Activated CD4-positive, alpha-beta memory T cell treated with anti-CD3 and anti-CD28 coated beads, Interleukin-2, amount 10 ng/mL, durations not matched to agents 7 days and 5 days (primary cell): ENCODE measurements at places on chromosomes 3 and 15. TPM values are rescaled to one million over a fixed set of nuclear protein-coding genes. Genes with fewer than 3 reads are reported as not detected.

TRIM42 gene
- not detected for total RNA-seq

DNA sequence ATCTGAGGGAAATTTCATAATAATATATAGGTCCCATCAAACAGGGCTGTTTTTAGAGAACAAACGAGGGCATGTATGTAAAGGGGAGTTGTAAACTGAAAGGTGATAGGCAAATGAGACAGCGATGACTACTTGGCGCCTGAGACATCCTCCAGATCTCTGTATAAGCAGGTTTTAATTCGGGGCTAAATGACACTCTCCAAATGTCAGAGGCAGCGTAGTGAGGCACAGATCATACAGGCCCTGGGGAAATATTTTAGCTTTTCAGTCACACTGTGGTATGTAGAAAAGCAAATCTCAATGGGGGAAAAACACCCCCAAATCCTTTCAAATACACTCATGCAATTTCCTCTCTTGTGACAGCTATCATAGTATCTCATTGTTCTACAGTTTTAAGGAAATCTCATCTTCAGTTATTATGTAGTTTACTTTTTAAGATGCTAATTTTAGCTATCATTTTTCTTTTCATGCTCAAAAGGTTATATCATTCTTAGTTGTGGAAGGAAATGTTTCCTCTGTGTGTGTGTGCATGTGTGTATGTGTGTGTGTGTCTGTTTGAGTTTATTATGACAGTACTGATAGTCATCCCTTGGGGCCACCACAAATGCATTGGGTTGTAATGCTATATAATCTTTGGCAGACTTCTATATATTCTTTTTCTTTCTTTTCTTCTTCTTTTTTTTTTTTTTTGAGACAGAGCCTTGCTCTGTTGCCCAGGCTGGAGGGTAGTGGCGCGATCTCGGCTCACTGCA lies 1.1 kb downstream of the TPRG1 start:
- DNase-seq: no peak
- no peaks in the 10 kb centered on the region for H3K27me3 ChIP-seq
- H3K4me3 ChIP-seq: no peak overlapping the region
- H3K27ac ChIP-seq: no peak overlapping the region
- H3K36me3 ChIP-seq: no peaks in the 10 kb centered on the region
- peaks cover 2% of the 10 kb centered on the region for H3K4me1 ChIP-seq

DNA sequence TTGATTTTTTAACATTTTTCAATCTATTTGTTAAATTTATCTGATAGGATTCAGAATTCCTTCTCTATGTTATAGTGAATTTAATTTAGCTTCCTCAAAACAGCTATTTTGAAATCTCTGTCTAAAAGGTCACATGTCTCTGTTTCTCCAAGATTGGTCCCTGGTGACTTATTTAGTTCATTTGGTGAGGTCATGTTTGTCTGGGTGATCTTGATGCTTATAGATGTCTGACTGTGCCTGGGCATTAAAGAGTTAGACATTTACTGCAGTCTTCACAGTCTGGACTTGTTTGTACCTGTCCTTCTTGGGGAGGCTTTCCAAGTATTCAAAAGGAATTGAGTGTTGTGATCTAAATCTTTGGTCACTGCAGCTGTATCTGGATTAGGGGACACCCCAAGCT lies 169.5 kb upstream of the C2CD4B start:
- no peaks in the 10 kb centered on the region for H3K36me3 ChIP-seq
- no peaks in the 10 kb centered on the region for H3K4me1 ChIP-seq
- DNase-seq: no peak
- H3K27me3 ChIP-seq: peaks cover 1% of the 10 kb centered on the region
- no peak overlapping the region for H3K4me3 ChIP-seq

DNA sequence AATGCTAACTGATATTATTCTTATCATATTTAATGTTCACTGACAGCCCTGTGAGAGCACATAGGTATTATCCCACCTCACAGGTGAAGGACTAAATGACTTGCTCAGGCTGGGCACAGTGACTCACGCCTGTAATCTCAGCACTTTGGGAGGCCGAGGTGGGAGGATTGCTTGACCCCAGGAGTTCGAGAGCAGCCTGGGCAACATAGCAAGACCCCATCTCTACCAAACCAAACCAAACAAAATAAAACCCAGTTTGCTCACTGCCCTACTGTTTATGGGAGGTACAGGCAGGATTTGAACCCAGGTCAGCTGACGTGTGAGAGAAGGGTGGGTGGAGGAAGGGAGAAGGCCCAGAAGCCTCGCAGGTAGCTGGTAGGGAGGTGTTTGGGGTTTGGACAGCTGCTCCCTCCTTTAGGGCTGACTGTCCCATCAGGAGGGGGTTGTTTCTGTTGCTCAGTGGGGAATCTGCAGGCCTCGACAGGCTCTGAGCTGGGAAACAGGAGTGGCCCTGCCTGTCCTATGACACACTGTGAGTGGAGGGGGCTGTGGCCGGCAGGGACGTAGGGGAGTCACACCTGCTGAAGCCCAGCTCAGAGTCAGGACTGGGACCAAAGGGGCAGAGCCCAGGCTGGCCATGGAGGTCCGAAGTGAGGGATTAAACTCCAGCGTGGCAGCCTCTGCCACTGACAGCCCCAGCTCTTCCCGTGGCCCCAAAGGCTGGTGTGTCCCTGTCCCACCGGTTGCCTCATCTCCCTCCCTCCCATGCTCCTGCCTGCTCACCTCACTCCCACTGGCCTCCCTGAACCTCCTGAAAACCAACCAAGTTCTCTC lies 25.3 kb downstream of the BHLHE40 start:
- no peaks in the 10 kb centered on the region for H3K36me3 ChIP-seq
- no peak for DNase-seq
- no peak overlapping the region for H3K4me3 ChIP-seq
- H3K4me1 ChIP-seq: peaks cover 84% of the 10 kb centered on the region
- no peaks in the 10 kb centered on the region for H3K27me3 ChIP-seq
- H3K27ac ChIP-seq: no peak overlapping the region

- H3K27ac ChIP-seq: peak overlapping the region; percentile 97
- peaks cover 21% of the 10 kb centered on the region for H3K4me1 ChIP-seq
- DNase-seq: no peak
- peak overlapping the region; percentile 97 for H3K4me3 ChIP-seq
These were observed 452 bp downstream of the BBX start for GRCh38 chr3:107523289-107523538.

GRCh38 chr3:64903006-64903405 lies 215.2 kb upstream of the ADAMTS9 start:
- DNase-seq: no peak
- no peak overlapping the region for H3K27ac ChIP-seq
- H3K36me3 ChIP-seq: no peaks in the 10 kb centered on the region
- H3K4me3 ChIP-seq: no peak overlapping the region

GRCh38 chr15:31173790-31174450 lies 72.4 kb upstream of the TRPM1 start:
- DNase-seq: no peak
- no peak overlapping the region for H3K27ac ChIP-seq
- no peak overlapping the region for H3K4me3 ChIP-seq
- H3K36me3 ChIP-seq: no peaks in the 10 kb centered on the region
- H3K4me1 ChIP-seq: peaks cover 3% of the 10 kb centered on the region
- no peaks in the 10 kb centered on the region for H3K27me3 ChIP-seq

EPHA3 gene
- not detected for total RNA-seq

GRCh38 chr3:56915966-56916586 lies 114.3 kb upstream of the ARHGEF3 start:
- peak overlapping the region; percentile 100 for H3K27ac ChIP-seq
- no peaks in the 10 kb centered on the region for H3K27me3 ChIP-seq
- H3K4me3 ChIP-seq: peak overlapping the region; percentile 97

DNA sequence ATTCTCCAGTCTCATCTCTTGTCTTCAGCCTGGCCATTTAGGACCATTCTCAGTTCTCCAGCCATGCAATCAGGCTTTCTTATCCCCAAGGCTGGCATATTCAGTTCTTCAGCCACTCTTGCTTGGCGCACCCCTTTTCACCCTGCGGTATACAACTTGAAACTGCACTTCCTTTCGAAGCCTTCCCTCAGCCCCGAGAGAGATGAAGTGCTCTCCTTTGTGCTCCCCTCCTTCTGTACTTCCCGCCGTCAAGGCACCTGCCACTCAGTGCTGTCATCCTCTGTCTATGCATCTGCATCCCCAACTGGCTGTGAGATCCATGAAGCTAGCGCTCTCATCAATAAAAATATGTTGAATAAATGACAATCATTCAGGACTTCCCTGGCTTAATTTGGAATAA lies 45.7 kb downstream of the MORC1 start:
- H3K4me3 ChIP-seq: no peak overlapping the region
- no peaks in the 10 kb centered on the region for H3K36me3 ChIP-seq
- peaks cover 22% of the 10 kb centered on the region for H3K4me1 ChIP-seq
- no peak overlapping the region for H3K27ac ChIP-seq
- H3K27me3 ChIP-seq: peaks cover 33% of the 10 kb centered on the region

DNA sequence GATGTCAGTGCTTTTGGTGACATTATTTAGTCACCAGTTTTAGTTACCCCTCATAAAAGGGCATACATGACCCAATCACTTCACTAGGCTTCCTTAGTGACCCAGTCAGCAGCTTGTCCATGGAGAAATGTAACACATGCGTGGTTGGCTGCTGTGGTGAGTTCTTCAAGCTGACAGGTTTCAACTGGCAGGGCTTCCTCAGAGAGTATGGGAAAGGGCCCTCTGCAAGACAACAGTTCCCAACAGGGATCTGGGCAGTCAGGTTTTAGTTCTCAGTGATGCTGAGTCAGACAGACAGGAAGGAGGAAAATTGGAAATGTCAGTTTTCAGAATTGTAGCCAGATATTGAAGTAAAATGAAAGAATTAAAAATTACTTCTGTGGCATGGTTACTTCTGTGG lies 282.5 kb downstream of the TBL1XR1 start:
- no peaks in the 10 kb centered on the region for H3K4me1 ChIP-seq
- DNase-seq: no peak
- H3K27ac ChIP-seq: no peak overlapping the region

- peaks cover 2% of the 10 kb centered on the region for H3K27me3 ChIP-seq
- peak overlapping the region; percentile 48 for H3K4me3 ChIP-seq
- peak; percentile 72 for DNase-seq
- peak overlapping the region; percentile 93 for H3K27ac ChIP-seq
These were observed 44.1 kb downstream of the CPN2 start for GRCh38 chr3:194306771-194307640.

TLR9 gene
- 0.83 TPM for total RNA-seq

NME9 gene
- 0.43 TPM for total RNA-seq

FSIP1 gene
- 0.58 TPM for total RNA-seq

GRCh38 chr3:30952786-30953185 lies 58.3 kb upstream of the GADL1 start:
- H3K36me3 ChIP-seq: no peaks in the 10 kb centered on the region
- H3K27me3 ChIP-seq: no peaks in the 10 kb centered on the region
- no peak for DNase-seq
- no peak overlapping the region for H3K27ac ChIP-seq
- no peak overlapping the region for H3K4me3 ChIP-seq

AGBL1 gene
- total RNA-seq: not detected

DNA sequence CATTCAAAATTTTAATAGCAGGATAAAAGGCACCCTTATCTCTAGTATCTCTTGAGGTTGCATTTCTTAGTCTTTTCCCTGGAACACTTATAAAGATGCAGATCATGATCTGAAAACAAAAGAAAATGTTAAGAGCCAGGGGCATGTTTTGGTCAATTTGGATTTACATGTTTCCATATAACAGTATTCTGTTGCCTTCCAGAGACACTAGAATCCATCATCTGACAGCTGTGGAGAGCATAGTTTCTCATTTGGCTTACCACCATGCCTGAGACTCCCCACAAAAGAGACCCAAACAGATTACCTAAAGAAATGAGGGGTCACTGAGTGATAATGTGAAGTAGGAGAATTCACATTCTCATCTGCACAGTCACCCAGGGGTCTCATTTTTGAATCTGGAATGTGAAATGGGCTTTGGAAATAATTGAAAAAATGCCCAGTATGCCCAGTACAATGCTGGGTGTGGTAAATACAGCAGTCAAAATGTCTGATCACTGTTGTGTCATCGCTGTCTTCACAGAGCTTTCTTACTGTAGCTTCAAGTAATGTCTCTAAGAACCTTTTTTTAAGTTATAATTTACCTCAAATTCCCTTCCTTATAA lies 79.9 kb upstream of the ZBTB20 start:
- H3K4me3 ChIP-seq: no peak overlapping the region
- no peaks in the 10 kb centered on the region for H3K27me3 ChIP-seq
- no peak for DNase-seq
- H3K36me3 ChIP-seq: no peaks in the 10 kb centered on the region
- no peak overlapping the region for H3K27ac ChIP-seq
- no peaks in the 10 kb centered on the region for H3K4me1 ChIP-seq

- peaks cover 34% of the 10 kb centered on the region for H3K27me3 ChIP-seq
- DNase-seq: no peak
- no peak overlapping the region for H3K27ac ChIP-seq
- no peak overlapping the region for H3K4me3 ChIP-seq
These were observed 1.9 kb upstream of the CAMKV start for GRCh38 chr3:49871531-49872153.

- H3K4me1 ChIP-seq: no peaks in the 10 kb centered on the region
- H3K27me3 ChIP-seq: no peaks in the 10 kb centered on the region
- H3K27ac ChIP-seq: no peak overlapping the region
- no peak for DNase-seq
- H3K4me3 ChIP-seq: no peak overlapping the region
- H3K36me3 ChIP-seq: no peaks in the 10 kb centered on the region
These were observed 83.1 kb upstream of the PRR20G start for GRCh38 chr3:127370906-127371305.

DNA sequence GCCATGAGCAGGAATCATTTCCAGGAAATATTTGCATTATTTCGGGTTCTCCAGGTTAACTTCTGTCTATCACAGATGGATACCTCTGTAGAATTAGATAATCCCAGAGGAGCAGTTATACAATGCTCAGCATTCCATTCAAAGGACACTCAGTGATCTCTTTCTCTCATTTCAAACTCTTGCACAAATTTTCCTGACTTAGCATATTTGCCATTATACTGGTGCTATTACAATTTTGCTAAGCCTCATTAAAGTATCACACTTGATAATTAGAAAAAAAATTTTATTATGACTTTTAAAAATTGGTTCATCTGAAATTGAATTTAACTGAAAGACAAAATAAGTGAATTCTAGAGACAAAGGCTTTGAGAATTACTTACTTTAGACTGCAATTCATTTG lies 469.0 kb downstream of the EPHA3 start:
- H3K27me3 ChIP-seq: no peaks in the 10 kb centered on the region
- H3K4me3 ChIP-seq: no peak overlapping the region
- H3K27ac ChIP-seq: no peak overlapping the region
- H3K36me3 ChIP-seq: no peaks in the 10 kb centered on the region
- DNase-seq: no peak
- no peaks in the 10 kb centered on the region for H3K4me1 ChIP-seq

DNA sequence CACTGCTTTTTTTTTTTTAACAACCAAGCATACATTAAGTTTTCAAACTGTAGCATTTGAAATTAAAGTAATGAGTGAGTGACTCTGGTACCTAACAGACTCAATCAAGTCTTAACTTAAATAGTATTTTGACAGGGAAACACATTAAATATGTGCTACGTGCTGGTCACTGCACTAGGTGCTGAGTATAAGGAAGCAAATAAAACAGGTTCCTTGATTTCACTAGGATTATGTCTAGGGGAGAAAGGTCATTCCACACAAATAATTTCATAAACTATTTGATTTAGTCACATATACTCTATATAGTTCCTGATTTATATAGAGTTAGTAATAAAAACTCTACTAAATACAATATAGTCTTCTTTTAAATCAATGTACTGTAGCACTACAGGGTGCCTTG lies 89.4 kb downstream of the SUCLG2 start:
- H3K36me3 ChIP-seq: peaks cover 30% of the 10 kb centered on the region
- no peak overlapping the region for H3K4me3 ChIP-seq
- H3K4me1 ChIP-seq: no peaks in the 10 kb centered on the region
- no peak overlapping the region for H3K27ac ChIP-seq
